Vagina (tissue), 2 donors: ENCODE measurements at places on chromosomes 1 and 21.

DNA sequence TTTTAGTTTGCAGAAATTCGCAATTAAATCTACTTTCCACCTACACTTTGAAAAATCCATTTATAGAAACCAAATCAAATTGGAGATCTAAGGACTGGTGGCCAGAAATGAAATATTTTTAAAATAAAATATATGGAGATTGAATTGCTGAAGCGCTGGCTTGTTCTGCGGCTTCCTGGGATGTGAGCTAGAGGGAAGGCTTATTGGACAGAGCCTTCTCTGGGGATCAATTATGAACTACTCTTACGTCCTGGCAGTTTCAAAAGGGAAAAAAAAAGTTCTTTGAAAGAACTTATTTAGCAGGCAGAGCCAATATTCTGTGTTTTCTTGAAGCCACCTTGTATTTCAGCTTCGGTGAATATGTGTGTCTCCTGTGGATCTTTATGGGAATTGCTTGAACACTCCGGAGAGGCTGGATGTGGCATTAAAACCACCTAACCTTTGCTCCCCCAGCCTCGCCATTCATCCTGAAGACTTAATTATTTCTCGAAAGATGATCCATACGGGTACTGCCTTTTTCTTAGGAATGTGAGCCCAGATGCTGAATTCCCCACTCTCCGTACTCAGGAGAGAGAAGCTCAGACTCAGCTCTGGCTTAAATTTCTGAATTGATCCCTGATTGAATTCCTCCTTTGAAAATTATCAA, 478.9 kb upstream of the VAMP3 start:
- peak; percentile 37 for DNase-seq

DNA sequence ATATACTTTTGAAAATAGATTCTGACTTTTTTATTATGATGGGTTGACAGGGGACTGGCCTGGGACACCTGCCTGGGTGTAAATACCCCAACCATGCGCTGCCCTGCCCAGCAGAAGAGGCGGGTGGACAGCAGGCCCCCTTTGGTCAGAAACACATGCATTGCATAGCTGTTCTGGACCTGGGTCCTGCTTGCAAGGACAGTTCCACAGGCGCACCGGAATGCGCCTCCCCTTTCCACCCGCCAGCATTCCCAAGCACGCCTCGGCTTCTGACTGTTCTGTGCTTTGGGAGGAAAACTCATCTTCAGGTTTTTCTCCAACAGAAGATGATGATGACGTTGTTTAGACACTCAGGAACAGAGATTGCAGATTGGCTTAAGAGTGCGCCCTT, 428 bp upstream of the ZNF678 start:
- no peak for DNase-seq

DNA sequence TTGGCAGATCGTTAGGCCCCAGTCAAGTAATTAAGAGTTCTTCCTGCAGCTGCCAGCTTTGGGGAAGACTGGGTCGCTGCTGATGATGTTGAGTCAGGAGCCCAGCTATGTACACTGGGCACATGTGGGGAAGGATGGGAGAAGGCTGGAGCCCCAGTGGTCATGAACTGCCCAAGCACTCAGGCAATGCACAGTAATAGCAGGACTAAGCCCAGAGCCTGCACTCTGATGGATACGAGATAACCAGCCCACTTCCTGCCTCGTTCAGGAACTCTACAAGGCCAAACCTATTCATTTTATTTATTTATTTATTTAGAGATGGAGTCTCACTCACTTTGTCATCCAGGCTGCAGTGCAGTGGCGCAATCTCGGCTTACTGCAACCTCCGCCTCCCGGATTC, 81.1 kb upstream of the BTG3 start:
- DNase-seq: no peak

DNA sequence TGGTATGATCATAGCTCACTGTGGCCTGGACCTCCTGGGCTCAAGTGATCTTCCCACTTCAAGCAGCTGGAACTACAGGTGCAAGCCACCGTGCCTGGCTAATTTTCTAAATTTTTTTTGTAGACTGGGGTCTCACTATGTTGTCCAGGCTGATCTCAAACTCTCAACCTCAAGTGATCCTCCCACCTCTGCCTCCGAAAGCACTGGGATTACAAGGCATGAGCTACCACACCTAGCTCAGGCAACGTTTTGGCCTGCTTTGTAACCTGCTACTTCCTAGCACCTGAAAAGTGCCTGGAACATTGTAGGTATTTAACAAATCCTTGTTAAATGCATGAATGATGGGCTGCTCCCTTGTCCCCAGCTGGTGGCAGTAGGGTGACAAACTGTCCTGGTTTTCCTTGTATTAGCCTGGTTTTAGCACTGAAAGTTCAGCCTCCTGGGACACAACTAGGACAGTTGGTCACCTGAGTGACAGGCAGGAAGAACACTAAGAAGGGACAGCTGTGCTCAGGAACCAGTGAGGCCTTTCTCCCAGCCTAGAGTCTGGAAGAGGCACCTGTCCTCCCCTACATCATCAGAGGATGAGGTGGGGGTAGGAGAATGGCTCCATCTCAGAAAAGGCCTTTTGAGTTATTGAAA, 88.5 kb upstream of the CD34 start:
- peak; percentile 80 for DNase-seq

GRCh38 chr1:42267904-42268303, 67.1 kb downstream of the FOXJ3 start:
- no peak for DNase-seq

- no peak for DNase-seq
Observed at GRCh38 chr1:218345673-218346390, 696 bp downstream of the TGFB2 start.

DNA sequence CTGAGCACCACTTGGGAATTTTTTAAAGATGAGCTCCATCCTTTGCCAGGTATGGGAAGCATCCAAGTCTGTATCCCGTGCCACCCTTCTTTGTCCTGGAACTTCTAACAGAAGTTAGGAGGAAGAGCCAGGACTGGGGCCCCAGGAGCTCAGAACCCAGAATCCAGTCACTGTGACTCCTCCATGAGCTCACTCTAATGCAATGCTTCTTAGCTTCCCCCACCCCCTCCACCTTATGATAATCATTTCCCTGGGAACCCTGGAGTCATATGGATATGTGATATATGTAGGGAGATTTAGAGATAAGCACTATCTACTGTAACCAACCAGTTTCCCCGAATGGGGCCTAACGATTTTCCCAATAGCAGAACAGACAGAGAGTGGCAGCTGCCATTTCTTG, 758 bp upstream of the SPRR5 start:
- DNase-seq: peak; percentile 52

- no peak for DNase-seq
Observed at GRCh38 chr1:29172415-29172939, 9.2 kb downstream of the SRSF4 start.
